ENCODE measurements at places on chromosomes 12 and 14. TPM values are rescaled to one million over a fixed set of nuclear protein-coding genes. Genes with fewer than 3 reads are reported as not detected.
A peak's percentile ranks its signal among the peaks of the same experiment; 100 is the strongest.

GRCh38 chr14:78448164-78449094 is 278.3 kb downstream of the NRXN3 start:
- DNase-seq = peak; percentile 68

- no peak for DNase-seq
Observed at GRCh38 chr12:7354529-7354928, 50.7 kb downstream of the ACSM4 start.

Gene GDF3
- total RNA-seq = 144 TPM

DNA sequence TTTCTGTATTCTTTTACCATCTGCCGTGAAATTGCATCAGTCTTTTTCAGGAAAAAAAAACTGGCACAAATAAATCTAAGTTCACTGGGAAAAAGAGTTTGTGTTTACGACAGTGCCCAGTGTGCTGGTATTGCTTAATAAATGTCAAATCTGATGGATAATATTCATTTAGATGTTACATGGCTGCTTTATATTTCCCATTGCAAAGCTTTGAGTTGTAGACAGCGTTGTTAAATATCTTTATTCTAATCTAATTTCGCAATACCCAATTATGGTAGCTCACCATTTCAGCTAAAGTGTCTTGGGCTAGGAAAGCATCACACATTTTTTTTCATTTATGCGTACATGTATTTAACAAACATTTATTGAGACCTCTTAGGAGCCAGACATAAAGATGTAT is 1994.5 kb upstream of the FLRT2 start:
- no peak for DNase-seq

GRCh38 chr12:121578230-121579189 is 2.3 kb downstream of the KDM2B start:
- peak; percentile 79 for DNase-seq

GRCh38 chr12:21992823-21993222 is 51.6 kb upstream of the ABCC9 start:
- DNase-seq = no peak

GRCh38 chr14:50920482-50921230 is 23.6 kb downstream of the PYGL start:
- DNase-seq = no peak

- DNase-seq = no peak
Observed at GRCh38 chr12:11862798-11863197, 207.9 kb upstream of the BCL2L14 start.

- no peak for DNase-seq
Observed at GRCh38 chr14:29028973-29029582, 262.5 kb downstream of the FOXG1 start.

DNA sequence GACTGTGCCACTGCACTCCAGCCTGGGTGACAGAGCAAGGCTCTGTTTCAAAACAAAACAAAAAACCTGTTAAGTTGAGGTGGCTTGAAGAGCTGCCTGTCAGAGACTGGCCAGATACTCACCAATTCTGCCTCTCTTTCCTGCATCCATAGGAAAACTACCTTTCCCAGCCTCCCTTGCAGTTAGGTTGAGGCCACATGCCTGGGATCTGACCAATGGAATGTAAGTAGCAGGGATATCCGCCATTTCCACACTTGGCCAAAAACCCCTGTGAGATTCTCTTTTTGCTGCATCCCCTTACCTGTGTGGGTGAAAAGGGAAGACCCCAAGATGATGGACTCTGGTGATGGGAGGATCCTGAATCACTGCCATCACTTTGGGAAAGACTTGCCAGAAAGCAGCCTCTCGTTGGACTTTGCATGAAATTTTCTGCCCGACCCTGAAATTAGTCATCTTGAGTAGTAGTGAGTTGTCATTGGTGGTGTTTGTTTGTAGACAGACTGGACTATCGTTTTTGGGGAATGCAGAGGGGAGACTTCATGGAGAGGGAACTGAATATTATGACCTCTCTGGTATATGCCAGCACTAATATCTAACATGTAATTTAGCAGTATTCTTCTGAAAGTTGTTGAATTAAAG is 14.0 kb downstream of the GPR68 start:
- DNase-seq = no peak

Measured in H7 (cell line).